ENCODE measurements at places on chromosomes 7 and 10.

- DNase-seq = no peak
Observed at GRCh38 chr10:20993389-20993788, 96.3 kb upstream of the NEBL start.

DNA sequence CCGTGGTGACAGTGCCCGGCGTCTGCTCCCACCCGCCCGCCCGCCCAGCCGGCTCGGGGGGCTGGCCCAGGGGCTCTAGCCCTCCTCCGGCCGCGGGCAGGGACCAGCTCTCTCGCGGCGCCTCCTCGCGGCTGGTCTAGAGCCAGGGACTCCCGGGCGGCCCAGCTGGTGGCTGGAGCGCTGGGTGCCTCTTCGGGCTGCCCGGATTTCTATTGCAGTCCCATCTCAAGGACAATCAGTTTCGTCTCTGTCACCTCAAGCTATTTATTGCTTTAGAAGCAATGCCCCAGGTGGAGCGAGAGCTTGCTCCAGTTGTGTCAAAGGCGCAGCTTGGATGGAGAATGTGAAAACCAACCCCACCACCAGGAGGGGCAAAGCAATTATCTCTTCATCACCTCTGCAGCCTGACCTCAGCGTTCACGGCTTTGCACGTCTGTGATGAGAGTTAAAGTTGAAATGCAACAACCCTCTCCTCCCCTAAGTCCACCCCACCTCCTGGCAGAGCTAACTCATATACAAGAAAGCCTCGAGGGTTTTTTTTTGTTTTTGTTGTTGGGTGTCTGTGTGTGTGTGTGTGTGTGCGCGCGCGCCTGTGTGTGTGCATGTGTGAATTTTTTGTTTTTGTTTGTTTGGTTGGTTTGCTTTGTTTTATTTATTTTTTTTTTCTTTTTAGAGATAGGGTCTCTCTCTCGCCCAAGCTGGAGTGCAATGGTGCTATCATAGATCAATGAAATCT is at the start of gene ITGA8:
Gene ITGA8, minus strand, starts transcription at position 24 of the 736 bp plus-strand sequence. CDS start 151 bp downstream, outside the sequence.
- DNase-seq = no peak

DNA sequence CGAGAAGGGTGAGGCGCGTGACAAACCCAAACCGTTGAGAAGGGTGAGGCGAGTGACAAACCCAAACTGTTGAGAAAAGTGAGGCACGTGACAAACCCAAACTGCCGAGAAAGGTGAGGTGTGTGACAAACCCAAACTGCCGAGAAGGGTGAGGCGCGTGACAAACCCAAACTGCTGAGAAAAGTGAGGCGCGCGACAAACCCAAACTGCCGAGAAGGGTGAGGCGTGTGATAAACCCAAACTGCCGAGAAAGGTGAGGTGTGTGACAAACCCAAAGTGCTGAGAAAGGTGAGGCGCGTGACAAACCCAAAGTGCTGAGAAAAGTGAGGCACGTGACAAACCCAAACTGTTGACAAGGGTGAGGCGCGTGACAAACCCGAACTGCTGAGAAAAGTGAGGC is 25.0 kb downstream of the ESYT2 start:
- no peak for DNase-seq

GRCh38 chr10:86077871-86078638 is 288.5 kb downstream of the GRID1 start:
- no peak for DNase-seq

DNA sequence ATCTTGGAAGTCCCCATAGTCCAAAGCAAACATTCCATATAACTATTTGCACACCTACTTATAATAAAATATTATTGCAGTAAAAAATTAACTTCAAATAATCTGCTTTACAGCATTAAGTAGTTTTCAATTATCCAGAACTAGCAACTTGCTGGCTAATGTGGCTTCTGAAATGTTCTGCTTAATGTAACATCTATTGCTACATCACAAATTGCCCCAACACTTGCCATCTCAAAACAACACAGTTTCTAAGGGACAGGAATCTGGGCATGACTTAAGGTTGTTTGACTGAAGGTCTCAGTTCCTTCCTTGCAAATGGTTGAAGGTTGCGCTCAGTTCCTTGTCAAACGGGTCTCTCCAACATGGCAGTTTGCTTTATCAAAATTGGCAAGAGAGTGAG is 378.5 kb upstream of the SEMA3C start:
- DNase-seq = no peak

DNA sequence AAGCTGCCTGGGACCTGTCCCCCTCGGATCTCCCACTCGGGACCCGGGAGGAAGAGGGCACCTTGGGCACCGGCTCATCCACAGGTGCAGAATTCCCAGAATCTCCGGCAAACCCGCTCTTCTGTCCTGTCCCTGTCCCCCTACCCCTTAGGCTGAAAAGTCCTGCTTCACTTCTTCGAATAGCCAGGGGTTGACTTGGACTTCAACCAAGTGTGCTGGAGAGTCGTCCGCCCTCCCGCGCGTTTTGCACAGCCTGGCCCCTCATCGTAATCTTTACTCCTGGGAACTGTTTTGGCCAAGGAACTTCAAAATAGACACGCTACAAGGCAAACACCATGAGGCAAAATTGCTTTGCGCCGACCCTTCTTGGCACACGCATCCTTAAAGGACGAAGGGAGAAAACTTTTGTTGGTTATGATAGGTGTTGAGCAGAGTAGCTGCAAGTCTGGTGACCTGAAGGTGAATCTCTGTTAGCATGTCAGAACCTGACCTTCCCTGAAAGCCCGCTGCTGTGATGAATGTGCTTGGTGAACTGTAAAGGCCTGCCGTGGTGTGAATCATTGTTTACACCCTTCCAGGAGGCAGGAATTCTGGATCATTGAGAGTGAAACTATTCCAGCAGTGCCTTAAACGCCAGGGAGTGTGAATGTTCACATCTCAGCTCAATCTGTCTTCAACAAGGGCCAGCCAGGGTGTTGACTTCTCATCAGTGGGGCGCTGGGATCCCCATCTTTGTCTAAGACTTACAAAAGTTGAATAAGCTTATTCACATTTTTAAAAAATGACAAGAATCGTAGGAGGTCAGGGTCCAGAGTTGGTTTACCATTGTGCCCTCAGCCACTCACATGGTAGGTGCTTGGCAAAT is 589 bp upstream of the RAPGEF5 start:
- no peak for DNase-seq

DNA sequence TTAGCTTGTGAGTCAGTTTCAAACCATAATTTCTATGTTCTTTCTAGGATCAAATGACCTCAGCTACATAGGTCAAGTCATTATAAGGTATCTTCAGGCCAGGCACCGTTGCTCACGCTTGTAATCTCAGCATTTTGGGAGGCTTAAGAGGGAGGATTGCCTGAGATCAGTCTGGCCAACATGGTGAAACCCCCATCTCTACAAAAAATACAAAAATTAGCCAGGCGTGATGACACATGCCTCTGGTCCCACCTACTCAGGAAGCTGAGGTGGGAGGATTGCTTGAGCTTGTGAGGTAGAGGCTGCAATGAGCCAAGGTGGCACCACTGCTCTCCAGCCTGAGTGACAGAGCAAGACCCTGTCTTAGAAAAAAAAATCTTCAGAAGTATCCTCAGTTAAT is 362.3 kb downstream of the GATA3 start:
- no peak for DNase-seq
